ENCODE measurements at places on chromosomes 5 and 9.

DNA sequence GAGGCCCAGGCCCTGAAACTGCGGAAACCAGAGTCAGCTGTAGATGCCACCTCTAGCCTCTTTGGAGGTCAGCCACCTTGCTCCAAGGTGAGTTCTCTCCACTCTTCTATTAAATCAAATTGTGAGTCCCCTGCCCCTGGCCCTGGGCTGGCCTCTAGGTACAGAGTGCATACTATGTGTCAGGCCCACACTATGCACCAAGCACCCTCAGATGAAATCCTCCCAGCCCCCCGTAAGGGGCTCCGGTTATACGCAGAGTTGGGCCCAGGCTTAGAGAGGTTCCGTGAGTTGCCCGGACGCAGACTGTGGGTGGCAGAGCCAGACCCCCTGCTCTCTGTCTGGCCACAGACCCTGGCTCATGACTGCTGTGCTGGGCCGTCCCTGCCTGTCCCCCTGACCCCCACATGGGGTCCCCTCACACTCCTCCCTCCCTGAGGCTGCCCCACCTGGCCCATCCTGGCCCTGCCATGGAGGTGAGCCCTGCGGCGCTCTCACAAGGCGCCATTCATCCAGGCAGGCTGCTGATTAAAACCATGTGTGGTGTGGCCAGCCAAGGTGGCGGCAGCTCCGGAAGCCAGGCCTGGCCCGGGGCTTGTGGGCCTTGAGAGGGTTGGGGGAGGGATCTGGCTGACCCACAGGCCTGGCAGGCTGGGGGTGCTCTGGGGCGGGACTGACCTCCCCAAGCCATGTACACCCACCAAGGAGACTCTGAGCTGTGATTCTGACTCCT, 65.5 kb upstream of the SYNPO start:
- no peak for DNase-seq

DNA sequence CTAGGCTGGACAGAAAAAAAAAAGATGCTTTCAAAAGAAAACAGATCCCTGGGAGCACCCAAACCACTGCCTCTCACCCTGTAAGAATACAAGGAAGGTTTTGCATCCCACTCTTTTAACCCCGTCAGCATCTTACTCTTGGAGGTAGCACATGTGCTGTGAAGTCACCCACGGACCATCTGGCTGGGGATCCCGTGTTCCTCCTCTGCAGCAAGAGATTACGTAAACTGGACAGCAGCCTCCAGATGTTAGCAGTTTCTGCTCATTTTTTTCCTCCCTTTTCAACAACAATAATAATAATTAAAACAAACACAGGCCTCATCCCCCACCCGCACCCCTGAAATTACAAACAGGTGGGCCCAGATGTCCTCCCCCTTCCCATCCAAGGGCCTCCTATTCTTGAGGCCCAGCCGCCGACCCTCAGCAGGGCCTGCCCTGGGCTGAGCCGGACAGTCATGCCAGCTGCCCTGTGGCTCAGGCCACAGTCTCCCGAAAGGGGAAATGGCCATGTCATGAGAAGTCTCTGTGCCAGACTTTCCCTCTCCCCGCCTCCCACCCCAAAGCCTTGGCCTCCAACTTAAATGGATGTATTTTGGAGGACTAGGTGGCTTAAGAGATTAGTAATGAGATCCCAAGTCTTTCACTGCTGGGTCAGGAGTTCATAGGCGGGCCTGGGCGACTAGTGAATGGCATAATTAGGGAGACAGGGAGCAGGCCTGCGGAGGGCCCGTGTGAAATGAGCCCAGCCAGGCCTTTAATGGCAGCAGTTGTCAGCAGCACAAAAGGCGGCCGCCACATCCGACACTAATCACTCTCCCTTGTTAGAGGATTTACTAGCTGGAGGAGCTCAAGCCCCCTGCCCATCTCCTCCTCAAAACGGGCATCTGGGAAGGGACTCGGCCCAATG, 165.1 kb downstream of the PAPPA start:
- no peak for DNase-seq

DNA sequence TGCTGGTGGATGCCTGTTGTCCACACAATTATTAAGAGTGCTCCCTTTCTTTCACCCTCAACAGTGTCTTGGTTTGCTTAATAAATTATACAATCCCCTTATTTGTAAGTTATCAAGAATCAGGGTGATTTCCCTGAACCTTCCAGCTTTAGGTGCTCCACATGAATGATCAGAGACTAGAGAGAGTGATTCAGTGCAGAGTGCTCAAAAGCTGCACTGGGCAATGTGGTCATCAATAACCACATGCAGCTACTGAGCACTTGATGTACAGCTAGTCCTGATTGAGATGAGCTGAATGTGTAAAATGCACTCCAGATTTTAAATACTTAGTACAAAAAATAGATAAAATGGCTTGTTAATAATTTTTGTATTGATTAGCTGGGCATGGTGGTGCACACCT, 76.8 kb upstream of the TRIO start:
- no peak for DNase-seq

DNA sequence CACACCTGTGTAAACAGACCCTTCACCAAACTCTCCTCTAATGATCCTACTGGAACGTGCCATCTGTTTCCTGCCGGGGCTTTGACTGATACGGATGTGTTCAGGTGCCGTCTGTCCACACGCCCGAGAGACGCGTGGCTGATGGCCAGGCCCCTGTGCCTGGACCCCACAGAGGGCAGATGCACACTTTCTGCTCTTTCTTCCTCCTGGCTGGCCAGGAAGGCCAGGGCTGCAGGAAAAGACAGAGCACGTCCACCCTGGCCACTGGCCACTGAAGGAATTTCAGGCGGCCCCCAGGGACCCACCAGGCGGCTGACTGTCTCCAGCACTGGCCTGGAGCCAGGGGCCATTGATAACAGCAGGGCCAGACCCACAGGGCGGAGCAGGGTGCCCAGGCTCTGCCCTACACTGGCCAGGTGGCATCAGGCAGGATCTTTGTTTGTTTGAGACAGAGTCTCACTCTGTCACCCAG, 3.6 kb upstream of the ENG start:
- DNase-seq = no peak

GRCh38 chr9:16743375-16743774, 127.1 kb downstream of the BNC2 start:
- no peak for DNase-seq

DNA sequence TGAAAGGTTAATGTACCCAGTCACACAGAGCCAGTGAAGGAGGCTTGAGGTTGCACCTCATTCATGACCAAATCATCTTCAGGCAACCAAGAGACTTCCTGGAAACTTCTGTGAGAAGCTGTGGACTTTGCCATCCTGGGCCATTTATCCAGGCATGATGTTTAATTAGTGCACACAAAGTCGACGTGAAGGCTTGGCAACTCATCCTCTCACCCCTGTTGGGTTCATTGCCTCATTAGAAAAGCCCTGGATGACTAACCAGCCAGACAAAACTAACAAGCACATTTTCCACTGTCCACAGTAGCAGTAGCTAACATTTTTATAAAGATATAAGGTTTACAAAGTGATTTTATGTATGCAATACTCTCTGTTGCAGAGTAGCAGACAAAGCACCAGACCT, 65.7 kb upstream of the ZNF462 start:
- no peak for DNase-seq

GRCh38 chr5:135881244-135881643, 14.4 kb downstream of the IL9 start:
- no peak for DNase-seq

- DNase-seq = no peak
These were observed 270.8 kb upstream of the ANKRD55 start for GRCh38 chr5:56503929-56504328.

GRCh38 chr9:84673806-84674205, 4.3 kb downstream of the NTRK2 start:
- no peak for DNase-seq

GRCh38 chr9:76459694-76460635, 983 bp downstream of the GCNT1 start:
- no peak for DNase-seq

DNA sequence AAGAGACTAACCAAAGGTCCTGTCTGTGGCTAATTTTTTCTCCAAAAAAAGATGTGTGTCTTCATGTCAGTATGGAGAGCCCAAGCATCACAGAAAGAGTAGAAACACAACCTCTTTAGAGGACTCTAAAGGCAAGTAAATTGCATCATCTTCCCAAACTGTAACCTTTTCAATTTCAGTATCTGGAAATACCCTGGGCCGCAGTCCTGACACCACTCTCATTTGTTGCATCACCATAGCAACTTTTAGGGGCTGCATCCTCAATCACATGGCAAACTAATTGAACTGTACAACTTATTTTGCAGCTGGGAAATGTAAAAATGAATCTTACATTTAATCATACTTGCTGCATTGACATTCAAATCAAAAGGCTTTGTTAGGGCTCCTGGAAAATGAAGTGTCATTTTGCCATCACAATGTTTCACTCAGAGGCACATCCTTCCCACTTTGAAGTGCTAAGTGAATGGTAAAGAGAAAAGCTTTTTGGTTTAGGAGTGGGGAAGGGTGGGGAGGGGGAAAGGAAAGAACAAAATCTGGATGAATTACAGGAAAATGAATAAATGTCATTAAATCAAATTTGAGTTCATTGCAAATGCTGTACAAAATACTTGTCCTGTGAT, 60.6 kb upstream of the GRIA1 start:
- DNase-seq = no peak

DNA sequence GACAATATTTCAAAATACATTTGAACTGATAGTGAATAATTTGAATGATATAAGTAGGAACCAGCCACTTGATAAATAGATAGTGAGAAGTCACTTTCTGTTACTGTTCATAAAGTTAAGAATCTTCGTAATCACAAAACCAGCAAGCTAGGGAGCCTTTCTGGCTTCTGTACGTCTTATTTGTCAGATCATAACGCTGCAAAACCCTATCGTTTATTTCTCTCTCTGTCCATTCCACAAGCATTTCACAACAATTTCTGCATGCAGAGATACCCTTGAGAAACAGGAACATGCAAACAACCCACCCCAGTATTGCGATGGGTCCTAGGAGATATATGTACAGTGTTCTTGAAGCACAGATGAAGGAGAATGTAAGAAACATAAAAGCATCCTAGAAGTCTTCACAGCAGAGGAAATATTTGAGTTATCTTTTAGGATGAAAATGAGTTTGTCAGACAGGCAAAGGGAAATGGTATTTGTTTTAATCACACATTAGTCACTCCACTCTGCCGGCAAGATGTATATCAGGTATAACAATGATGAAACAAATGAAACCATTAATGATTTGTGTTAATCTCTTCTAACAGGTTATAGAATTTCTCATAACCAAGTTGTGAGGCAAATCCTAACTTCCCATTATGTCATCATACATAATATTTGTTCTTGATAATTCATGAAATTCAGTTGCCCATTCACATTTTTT, 668.7 kb upstream of the FTMT start:
- DNase-seq = no peak

- no peak for DNase-seq
These were observed 53.5 kb downstream of the RGS3 start for GRCh38 chr9:113516840-113517577.

DNA sequence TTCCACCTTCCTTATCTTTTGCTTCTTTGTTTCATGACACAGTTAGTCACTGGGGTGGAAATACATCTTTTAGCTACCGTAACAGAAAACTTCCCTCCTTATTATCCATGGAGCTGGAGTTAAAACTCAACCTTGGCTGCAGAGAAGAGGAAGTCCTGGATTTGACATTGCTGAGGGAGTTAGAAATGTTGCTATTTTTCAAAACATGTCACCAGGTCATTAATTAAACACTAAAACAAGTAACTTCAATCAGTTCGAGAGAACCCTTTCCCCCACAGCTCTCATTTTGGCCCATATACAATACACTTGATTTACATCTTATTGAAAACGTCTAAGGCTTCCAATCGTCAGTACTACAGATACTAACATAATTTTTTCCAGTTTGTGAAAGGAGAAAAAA, 237.9 kb upstream of the CD180 start:
- no peak for DNase-seq

- no peak for DNase-seq
These were observed 6.5 kb upstream of the FBXO10 start for GRCh38 chr9:37582548-37583157.

GRCh38 chr9:76200315-76200714, 193.9 kb downstream of the RFK start:
- DNase-seq = no peak

- DNase-seq = no peak
These were observed 99.0 kb downstream of the MUSK start for GRCh38 chr9:110767559-110768063.

DNA sequence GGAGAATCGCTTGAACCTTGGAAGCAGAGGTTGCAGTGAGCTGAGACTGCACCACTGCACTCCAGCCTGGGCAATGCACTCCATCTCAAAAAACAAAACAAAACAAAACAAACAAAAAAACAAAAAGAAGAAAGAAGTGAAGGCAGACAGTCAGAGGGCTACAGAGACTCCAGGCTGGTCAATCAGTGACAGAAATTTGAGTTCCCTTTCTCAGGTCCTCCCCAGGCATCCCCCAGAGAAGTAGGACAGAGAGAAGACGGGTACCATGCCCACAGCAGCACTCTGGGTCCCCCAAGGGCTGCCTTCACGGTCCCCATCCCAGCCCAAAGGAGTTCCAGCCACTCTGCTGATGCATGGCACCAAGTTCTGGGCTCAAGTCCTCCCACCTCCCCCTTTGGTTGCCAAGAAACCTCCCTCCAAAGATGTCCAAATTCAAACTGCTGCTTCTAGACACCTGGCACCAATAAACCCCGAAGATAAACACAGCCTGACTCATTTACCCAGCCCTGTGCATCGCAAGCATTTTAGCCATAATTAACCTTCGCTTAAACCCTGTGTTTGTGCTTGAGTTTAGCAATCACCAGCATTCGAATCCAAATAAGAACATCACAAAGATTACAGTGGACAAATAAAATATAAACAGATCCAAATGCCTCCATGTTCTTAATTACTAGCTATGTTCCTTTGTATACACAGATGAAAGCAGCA, 24.0 kb downstream of the SEMA4D start:
- no peak for DNase-seq

- no peak for DNase-seq
These were observed 18.0 kb upstream of the JAKMIP2 start for GRCh38 chr5:147800491-147800890.

DNA sequence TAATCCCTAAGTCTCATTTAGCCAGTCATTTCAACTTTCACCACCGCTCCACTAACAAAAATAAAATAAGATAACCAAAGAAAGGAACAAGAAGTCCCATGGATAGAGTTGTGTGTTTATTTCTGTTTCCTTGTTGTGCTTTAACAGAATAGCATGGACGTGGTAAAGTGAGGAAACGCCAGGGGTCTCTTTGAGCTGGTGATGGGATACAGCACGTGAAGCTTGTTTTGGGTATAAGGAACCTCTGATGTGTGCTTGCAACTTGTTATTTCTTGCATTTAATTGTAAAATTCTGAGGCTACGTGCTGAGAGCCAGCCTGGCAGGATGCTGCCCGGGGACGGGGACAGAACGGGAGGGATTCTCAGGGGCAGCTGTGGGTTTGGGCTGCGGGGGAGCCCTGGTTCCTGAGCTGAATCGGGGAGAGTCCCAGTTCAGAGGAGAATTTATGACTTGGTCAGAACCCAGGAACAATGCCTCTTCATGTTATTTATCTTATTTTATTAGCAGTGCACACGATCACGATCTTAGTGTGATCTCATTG, 63.4 kb downstream of the ANKRD33B start:
- DNase-seq = no peak

- DNase-seq = no peak
These were observed 59.1 kb downstream of the PDCD1LG2 start for GRCh38 chr9:5569409-5569808.
